ENCODE measurements at places on chromosomes 12 and 14.

DNA sequence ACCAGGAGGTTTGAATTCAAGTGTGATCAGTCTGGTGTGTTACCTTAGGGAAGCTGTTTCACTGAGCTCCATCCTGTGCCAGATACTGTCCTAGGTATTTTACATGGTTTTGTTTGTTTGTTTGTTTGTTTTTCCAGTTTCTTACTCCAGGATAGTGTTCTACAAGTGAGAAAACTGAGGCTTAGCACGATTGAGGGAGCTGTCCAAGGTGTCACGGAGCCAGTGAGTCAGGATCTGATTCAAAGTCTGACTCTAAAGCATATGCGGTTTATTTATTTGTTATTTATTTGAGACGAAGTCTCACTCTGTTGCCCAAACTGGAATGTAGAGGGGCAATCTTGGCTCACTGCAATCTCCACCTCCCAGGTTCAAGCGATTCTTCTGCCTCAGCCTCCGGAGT, 79.7 kb upstream of the GNG2 start:
- no peak for DNase-seq

DNA sequence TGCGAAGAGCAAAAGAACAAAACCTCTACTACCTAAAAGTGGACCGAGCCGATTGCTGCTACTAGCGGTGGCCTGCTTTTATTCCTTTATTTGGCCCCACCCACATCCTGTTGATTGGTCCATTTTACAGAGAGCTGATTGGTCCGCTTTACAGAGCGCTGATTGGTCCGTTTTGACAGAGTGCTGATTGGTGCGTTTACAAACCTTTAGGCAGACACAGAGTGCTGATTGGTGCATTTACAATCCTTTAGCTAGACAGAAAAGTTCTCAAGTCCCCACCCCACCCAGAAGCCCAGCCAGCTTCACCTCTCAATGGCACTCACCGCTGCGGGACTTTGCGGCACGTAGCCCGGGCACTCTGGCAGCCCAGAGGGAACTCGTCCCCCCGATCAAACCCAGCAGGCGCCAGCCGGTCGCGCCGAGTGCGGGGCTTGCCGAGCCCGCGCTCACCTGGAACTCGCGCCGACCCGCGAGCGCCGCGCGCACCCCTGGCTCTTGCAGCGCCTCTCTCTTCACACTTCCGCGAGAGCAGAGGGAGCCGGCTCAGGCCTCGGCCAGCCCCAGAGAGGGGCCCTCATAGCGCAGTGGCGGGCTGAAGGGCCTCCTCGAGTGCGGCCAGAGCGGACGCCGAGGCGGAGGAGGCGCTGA, 8.7 kb upstream of the FGD4 start:
- DNase-seq, result no peak

GRCh38 chr12:57129321-57129842, 1.1 kb downstream of the LRP1 start:
- DNase-seq, result no peak

DNA sequence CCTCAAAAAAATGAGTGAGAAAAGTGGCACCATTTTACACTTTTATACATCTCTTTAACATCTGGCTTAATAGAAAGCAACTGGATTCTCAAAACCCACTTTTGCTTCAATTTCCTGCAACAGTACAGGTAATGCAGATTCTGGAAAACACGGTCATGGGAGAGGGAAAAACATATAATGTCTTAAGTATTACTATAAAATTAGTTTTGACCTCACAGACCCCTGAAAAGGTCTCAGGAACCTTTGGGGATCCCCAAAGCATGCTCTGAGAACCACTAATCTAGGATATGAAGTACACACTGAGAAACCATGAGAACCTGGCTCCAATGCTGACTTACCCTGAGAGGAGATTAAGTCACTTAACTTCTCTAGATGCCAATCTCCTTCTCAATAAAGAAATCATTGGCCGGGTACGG, 64.7 kb downstream of the PPP2R5E start:
- no peak for DNase-seq

- no peak for DNase-seq
Measured at GRCh38 chr12:85007836-85008235, 28.2 kb downstream of the TSPAN19 start.

DNA sequence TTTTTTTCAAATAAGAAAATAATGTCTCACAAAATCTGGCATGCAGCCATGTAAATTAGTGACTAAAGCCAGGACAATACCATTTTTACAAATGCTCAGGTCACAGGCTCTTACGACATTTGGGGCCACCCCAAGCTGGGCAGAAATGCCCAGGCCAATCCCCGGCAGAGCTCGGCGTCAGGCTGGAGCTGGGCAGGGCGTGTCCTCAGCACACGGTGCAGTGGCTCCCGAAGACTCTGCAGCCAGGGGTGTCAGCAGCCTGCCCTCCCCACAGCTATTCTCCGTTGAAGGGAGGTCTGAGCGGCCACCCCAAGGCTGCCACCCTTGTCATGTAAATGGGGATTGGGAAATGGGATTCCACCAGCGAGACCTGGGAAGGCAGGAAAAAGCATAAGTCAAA, 158.6 kb downstream of the DICER1 start:
- no peak for DNase-seq

DNA sequence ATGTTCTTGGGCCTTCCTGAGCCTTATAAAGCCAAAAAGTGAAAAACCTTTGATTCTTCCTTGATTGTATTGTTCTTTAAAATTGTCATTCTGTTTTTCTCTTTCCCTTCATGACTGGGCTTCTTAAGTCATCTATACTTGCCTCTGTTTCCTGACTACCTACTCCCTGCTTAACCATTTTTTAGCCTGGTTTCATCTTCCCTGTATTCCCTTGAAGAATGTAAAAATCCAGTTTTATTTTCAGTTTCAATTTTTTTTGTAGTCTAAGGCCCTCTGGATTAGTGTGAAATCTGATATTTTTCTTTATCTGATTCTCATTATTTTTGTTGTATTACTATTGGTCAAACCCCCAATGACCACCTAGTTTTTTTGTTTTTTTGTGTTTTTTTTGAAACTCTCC, 46.3 kb downstream of the APAF1 start:
- DNase-seq, result no peak

DNA sequence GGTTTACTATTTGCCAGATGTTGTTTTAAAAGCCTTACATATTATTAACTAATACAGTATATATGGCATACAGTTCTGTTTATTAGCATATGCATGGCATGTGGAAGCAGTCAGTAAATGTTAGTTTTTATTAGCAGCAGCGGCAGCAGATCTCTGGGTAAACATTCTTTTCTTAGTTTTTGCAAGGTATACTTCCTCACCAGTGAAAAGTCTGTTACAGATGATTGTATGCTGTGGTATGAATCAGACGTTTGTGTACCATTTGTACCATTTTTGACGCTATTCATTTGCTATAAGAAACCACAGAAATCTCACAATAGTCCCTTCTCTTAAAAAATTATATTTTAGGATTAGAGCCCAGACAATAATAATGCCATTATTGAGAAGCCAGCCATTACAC, 17.8 kb downstream of the STK38L start:
- DNase-seq, result no peak

GRCh38 chr12:93743999-93744689, 67.0 kb downstream of the CRADD start:
- no peak for DNase-seq

- no peak for DNase-seq
Measured at GRCh38 chr12:46555406-46555852, 182.9 kb upstream of the SLC38A2 start.

- DNase-seq, result no peak
Measured at GRCh38 chr14:67918838-67919237, 99.3 kb downstream of the RAD51B start.

- no peak for DNase-seq
Measured at GRCh38 chr12:12704593-12705230, 8.7 kb upstream of the GPR19 start.

DNA sequence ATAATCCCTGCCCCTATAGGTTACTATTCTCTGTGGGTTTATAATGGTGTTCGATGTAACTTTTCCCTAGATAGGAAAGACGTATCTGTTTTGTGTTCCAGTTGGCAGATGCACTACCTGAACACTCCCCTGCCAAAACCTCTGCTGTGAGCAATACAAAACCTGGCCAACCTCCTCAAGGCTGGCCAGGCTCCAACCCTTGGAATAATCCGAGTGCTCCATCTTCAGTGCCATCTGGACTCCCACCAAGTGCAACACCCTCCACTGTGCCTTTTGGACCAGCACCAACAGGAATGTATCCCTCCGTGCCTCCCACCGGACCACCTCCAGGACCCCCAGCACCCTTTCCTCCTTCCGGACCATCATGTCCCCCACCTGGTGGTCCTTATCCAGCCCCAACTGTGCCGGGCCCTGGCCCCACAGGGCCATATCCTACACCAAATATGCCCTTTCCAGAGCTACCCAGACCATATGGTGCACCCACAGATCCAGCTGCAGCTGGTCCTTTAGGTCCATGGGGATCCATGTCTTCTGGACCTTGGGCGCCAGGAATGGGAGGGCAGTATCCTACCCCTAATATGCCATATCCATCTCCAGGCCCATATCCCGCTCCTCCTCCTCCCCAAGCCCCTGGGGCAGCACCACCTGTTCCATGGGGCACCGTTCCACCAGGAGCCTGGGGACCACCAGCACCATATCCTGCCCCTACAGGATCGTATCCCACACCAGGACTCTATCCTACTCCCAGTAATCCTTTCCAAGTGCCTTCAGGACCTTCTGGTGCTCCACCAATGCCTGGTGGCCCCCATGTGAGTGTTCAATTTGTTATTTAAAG, 11.3 kb downstream of the MAPK1IP1L start:
- DNase-seq, result no peak

DNA sequence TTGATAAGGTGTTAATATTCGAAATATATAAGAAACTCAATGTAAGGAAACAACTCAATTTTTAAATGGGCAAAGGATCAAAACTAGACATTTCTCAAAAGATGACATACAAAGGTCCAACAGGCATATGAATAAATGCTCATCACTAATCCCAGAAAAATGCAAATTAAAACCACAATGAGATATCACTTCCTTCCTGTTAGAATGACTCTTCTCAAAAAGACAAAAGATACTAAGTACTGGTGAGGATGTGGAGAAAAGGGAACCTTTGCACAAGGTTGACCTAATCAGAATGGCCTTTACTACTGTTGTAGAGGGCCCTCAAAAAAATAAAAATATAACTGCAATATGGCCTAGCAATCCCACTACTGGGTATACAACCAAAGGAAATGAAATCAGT, 383.4 kb downstream of the KCNH5 start:
- DNase-seq, result no peak

- DNase-seq, result no peak
Measured at GRCh38 chr12:65868133-65868705, 43.9 kb downstream of the HMGA2 start.

DNA sequence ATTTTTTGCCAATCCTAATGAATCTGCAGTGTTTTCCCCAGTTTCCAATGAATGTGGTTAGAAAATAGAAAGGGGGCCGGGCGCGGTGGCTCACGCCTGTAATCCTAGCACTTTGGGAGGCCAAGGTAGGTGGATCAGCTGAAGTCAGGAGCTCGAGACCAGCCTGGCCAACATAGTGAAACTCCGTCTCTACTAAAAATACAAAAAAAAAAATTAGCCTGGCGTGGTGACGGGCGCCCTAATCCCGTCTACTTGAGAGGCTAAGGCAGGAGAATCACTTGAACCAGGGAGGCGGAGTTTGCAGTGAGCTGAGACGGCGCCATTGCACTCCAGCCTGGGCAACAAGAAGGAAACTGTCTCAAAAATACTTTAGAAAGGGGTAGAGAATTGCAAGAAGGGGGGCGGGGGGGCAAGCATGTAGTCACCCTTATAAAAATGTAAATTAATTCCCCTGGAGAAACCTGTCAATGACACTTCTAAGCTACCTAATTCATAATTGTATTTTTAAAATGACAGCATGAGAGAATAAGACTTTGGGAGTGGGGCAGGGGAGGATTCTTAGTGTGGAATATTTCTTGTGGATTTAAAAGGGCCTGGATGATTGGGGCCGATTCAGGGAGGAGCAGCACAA, 1.7 kb downstream of the KLHDC2 start:
- no peak for DNase-seq

DNA sequence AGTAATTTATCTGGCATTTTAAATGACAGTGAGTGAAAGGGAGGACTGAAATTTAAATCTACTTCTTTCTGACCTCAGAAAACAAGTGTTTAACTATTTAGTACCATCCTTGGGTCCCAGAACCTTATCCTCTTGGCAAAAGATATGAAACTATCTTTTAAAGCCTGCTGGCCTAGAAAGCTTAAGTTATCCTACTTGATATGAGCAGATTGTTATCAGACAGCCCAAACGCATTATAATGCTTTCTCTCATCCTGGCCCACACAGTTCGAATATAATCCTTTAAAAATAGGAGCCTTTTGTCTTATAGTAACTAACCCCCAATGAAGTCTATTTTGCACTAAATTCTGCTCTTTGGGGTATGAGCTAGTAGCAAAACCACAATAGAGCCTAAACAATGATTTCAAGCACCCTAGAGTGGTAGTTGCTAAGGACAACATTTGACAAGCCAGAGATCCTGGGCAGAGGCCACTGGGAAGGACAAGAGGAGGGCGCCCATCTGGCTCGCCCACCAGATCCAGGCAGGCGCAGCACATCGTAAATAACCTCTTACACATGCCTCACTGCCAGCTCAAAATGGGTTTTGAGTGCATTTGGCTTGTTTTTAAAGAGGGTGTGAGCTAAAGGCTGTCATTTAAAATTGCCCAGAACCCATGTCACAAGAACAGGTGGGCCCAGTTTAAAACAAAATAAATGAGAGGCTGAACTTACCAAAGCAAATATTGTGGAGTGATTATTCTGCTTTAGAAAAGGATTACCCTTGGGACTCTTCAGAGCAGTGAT, 37.7 kb upstream of the CRY1 start:
- no peak for DNase-seq

GRCh38 chr12:68780731-68781130, 27.2 kb upstream of the MDM2 start:
- DNase-seq, result no peak

GRCh38 chr14:96166461-96167223, 38.0 kb upstream of the BDKRB2 start:
- no peak for DNase-seq

GRCh38 chr12:130860311-130860710, 11.6 kb upstream of the RAN start:
- DNase-seq, result no peak

DNA sequence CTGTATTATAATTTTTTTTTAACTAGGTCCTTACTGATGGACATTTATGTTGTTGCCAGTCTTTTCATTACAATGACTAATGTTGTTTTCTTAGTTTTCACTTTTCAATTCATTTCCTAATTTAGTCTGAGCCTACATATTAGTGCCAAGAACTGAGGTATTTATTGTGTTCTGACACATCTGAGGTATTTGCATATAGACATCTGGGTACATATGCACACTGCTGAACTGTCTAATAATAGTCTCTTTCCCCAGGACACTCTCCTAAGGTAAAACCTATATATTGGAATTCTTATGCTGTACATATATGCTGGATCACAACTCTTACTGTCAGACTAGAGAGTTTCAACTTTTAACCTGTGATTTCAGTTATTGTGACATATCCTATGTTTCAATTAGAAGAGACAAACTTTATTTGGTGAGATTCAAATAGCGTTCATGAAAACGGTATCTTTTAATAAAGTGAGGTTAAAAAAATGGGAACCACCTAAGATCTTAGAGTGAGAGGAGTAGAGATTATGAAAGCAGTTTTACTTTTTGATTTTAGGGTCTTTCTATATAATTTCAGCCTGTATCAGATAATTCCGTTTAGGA, 263.2 kb downstream of the RAD51B start:
- no peak for DNase-seq

All from activated CD4-positive, alpha-beta T cell treated with anti-CD3 and anti-CD28 coated beads for 1 hour (primary cell).